Stimulated activated naive CD8-positive, alpha-beta T cell treated with anti-CD3 and anti-CD28 coated beads, Interleukin-15, amount 100 ng/mL, for 72 hours (primary cell): ENCODE measurements at places on chromosomes 16 and 17.

GRCh38 chr16:85428168-85428898, 184.8 kb upstream of the GSE1 start:
- DNase-seq = no peak

DNA sequence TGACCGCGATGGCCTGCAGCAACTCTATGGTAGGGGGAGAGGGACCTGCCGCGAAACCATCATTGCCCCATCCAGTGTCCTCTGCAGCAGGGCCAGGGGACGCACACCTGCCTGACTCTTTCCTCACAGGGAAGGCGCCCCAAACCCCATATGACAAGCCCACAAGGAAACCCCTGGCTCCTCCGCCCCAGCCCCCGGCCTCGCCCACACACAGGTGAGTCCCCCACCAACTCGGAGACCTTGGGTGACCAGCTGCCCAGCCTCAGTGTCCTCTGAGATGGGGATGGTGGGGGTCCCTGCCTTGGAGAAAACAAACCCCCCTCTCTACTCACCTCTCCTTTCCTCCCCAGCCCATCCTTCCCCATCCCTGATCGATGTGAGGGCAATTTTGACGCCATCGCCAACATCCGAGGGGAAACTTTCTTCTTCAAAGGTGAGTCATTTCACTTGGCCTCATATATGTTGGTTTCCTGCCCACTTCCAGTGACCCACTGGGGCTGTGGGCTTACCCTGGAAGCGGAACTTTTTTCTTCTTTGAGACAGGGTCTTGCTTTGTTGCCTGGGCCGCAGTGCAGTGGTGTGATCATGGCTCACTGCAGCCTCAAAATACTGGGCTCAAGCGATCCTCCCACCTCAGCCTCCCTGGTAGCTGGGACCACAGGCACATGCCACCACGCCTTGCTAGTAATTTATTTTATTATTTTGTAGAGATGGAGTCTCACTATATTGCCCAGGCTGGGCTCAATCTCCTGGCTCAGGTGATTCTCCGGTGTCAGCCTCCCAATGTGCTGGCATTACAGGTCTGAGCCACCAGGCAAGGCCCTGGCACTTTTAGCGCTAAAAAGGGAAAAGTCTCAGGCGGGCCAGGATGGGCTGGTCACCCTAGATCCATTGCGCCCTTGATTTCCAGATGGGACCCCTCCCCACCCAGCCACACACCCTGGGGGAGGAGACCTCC, 8.0 kb upstream of the IL32 start:
- no peak for DNase-seq

- DNase-seq = no peak
Measured at GRCh38 chr16:82639263-82639662, 12.5 kb downstream of the CDH13 start.

DNA sequence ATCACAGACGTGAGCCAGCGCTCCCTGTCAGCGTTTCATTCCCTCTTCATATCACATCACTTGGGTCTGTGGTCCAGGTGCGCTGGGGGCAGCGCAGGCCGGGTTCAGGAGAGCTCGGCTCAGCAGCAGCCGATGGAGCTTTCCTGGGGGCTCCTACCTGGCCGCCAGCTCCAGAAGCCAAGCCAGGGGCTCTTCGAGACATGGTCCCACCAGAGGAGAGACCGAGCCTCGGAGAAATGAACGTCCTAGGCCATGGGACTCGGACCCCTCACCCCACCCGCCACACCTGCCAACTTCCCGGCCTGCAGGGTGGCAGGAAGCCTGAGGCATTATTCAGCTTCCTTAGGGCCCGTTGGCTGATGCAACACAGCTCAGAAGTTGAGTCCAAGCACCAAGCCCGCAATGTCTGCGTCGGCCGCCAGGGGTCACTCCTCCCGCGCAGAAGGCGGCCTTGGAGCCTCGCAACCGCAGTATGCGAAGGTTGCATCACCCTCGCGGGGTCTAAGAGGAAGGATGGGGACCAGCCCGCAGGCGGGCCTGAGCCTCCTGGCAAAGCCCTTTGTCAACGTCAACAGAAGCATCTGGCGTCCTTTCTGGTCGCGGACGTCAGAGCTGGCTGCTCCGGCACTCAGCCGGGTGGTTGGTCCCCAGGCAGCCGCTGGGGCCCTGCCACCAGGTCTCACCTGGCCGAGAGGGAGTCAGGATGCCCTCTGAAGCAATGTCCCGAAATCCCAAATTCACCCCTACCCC, 13.2 kb upstream of the KLHDC4 start:
- DNase-seq = peak; percentile 99

GRCh38 chr17:7440834-7441195, 1.5 kb downstream of the FGF11 start:
- no peak for DNase-seq
